Aorta (tissue), 5 donors: ENCODE measurements at places on chromosomes 1 and 21. TPM values are rescaled to one million over a fixed set of nuclear protein-coding genes. Genes with fewer than 3 reads are reported as not detected.

- no peak overlapping the region for H3K4me3 ChIP-seq
- no peaks in the 10 kb centered on the region for H3K36me3 ChIP-seq
- peaks cover 1% of the 10 kb centered on the region for H3K27me3 ChIP-seq
- no peak overlapping the region for H3K27ac ChIP-seq
- no peak for DNase-seq
Observed at GRCh38 chr1:3610527-3611169, 660 bp downstream of the MEGF6 start.

DNA sequence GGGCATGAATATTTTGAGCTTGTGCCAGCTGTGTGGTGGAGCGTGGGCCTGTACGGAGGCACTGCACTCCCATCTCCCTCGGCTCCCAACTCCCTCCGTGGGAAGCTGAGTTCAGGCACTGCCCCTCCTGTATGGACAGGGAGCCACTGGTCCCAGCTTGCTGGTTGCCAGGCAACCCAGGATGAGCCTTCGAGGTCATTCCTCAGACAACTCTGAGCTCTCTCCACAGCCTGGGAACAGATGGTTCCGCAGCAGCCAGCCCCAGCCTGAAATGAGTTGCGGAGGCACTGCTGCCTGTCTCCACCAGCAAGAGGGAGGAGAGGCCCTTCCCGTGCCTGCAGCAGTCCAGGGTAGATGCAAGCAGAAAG lies 58.4 kb upstream of the TENT5B start:
- no peaks in the 10 kb centered on the region for H3K36me3 ChIP-seq
- no peak overlapping the region for H3K4me3 ChIP-seq
- no peaks in the 10 kb centered on the region for H3K4me1 ChIP-seq
- no peak overlapping the region for H3K27ac ChIP-seq
- H3K27me3 ChIP-seq, result no peaks in the 10 kb centered on the region

DNA sequence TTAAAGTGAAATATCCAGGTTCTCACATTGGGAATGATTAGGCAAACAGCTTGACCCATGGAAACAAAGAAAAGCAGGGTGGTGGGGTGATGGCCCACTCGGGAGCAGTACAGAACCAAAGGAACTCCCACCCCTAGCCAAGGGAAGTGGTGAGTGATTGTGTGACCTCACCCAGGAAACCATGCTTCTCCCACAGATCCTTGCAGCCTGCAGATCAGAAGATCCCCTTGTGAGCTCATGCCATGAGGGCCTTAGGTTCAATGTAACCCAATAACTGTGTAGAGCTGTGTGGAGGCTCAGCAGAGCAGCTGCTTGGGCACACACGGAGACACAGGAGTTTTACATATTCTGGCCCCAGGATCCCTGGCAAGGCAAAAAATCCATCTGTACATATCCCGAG lies 311.8 kb upstream of the DPYD start:
- H3K4me1 ChIP-seq, result no peaks in the 10 kb centered on the region
- H3K27ac ChIP-seq, result no peak overlapping the region
- no peaks in the 10 kb centered on the region for H3K27me3 ChIP-seq
- H3K36me3 ChIP-seq, result no peaks in the 10 kb centered on the region
- no peak for DNase-seq
- H3K4me3 ChIP-seq, result no peak overlapping the region

DNA sequence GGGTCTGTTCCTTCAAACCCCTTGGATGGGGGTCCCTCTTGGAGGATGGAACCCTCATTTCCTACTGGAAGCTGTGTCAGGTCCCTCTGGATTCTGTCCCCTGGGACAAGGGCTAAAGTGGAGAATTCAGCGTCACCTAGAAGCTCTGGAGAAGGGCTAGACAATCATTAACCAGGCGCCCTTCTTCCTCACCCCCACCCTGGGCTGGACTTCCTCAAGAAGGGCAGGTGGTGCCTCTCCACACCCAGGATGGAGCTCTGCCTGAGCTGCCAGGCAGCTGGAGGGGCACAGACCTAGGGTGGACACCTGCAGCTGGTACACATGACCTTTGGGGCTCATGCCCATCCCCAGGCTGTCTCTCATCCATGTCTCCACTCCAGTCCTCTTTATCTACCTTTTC lies 3.6 kb downstream of the CELF3 start:
- H3K4me3 ChIP-seq, result no peak overlapping the region
- H3K27me3 ChIP-seq, result no peaks in the 10 kb centered on the region
- H3K4me1 ChIP-seq, result no peaks in the 10 kb centered on the region
- no peak overlapping the region for H3K27ac ChIP-seq
- no peak for DNase-seq

GRCh38 chr1:183886083-183886828 lies 81.3 kb downstream of the RGL1 start:
- peaks cover 2% of the 10 kb centered on the region for H3K4me1 ChIP-seq
- no peaks in the 10 kb centered on the region for H3K36me3 ChIP-seq
- H3K27me3 ChIP-seq, result no peaks in the 10 kb centered on the region
- H3K4me3 ChIP-seq, result no peak overlapping the region
- H3K27ac ChIP-seq, result no peak overlapping the region

GRCh38 chr1:203797948-203798655 lies 2.7 kb downstream of the ZBED6 start:
- no peak for DNase-seq
- peaks cover 3% of the 10 kb centered on the region for H3K4me1 ChIP-seq
- no peak overlapping the region for H3K4me3 ChIP-seq

DNA sequence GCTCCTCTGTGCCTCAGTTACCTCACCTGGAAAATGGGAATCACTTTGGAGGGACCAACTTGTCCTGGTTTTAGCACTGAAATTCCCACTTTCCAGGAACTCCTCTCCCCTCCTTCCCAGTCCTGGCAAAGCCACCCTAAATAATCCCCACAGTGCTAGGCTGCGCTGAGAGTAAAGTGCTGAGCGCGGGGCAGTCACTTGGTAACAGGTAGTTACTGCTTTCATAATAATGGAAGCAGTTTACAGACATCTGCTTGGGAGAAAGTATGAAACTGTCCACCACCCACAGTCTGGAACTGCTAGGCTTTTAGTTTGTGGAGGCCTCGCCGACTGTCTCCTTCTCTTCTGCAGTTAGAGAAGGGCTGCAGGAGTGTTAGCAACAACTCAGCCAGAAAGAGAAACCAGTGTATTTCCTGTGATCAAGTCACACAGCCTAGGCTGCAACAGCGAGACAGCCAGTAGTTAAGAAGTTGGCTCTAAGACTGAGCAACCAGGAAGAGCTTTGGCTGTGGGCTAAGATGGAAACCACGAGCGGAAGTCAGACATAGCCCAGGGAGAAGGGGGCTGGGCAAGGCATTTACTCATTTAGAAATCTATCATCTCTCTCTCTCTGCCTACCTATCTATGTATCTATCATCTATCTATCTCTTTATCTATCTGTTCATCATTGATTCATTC lies 30.8 kb upstream of the ABCG1 start:
- H3K27ac ChIP-seq, result no peak overlapping the region
- H3K27me3 ChIP-seq, result no peaks in the 10 kb centered on the region
- no peak overlapping the region for H3K4me3 ChIP-seq
- no peaks in the 10 kb centered on the region for H3K36me3 ChIP-seq

GRCh38 chr1:53183095-53183990 lies 13.3 kb upstream of the CPT2 start:
- H3K27ac ChIP-seq, result no peak overlapping the region
- no peaks in the 10 kb centered on the region for H3K36me3 ChIP-seq
- H3K4me3 ChIP-seq, result no peak overlapping the region
- no peaks in the 10 kb centered on the region for H3K4me1 ChIP-seq

- no peak overlapping the region for H3K27ac ChIP-seq
- no peaks in the 10 kb centered on the region for H3K4me1 ChIP-seq
- no peaks in the 10 kb centered on the region for H3K27me3 ChIP-seq
- no peaks in the 10 kb centered on the region for H3K36me3 ChIP-seq
- H3K4me3 ChIP-seq, result no peak overlapping the region
- DNase-seq, result no peak
Observed at GRCh38 chr1:30788580-30789387, 31.2 kb upstream of the LAPTM5 start.

GRCh38 chr1:225396357-225396756 lies 31.5 kb downstream of the LBR start:
- DNase-seq, result no peak
- no peak overlapping the region for H3K4me3 ChIP-seq
- no peaks in the 10 kb centered on the region for H3K27me3 ChIP-seq
- no peaks in the 10 kb centered on the region for H3K4me1 ChIP-seq
- no peak overlapping the region for H3K27ac ChIP-seq

DNA sequence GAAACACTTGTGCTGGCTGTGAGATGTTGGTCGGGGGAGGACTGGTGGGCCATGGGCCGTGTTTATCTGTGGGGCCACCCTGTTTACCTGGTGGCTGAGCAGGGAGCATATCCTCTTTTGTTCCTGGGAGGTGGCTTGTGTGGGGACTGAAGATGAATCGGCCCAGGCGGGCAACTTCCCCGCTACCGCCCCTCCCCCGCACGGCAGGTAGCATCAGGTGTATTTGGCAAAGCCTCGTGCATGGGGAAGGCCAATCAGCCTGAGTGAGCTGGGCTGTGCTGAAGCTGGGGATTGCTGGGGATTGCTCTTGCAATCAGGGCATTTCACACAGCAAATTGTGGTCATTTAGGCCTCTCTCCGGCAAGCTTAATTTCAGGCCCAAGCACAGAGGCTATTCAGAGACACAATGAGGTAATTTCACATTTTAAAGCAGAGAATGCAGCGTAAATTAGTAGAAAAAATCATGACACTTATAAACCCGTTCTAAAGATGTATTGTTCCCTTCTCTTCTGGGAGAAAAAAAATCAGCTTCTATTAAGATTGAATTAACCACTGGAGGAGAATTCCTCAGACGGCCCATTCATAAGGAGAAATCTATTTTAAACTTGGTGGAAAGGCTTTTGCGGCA lies 197.7 kb upstream of the POU3F1 start:
- H3K27ac ChIP-seq, result no peak overlapping the region
- no peak for DNase-seq
- H3K36me3 ChIP-seq, result no peaks in the 10 kb centered on the region

DNA sequence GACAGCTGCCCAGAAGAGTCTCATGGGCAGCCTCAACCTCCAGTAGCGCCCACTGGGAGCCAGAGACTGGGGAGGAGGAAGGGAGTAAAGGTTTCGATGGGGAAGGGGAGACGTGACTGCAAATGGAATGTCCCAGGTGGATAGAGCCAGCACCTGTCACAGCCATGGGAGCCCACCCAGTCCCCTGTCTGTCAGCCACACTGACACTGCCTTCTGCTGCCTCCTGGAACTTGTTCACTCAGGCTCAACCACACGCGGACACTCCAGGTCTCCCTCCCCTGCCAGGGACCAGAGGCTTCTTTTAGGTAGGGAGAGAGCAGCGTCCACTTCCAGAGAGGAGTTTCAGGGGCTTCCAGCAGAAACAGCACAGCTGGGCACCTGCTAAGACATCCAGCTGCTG lies 346.3 kb downstream of the NPHP4 start:
- no peak for DNase-seq
- no peak overlapping the region for H3K4me3 ChIP-seq
- H3K4me1 ChIP-seq, result no peaks in the 10 kb centered on the region
- no peak overlapping the region for H3K27ac ChIP-seq

- H3K27ac ChIP-seq, result peak overlapping the region; percentile 69
- DNase-seq, result no peak
- peak overlapping the region; percentile 55 for H3K4me3 ChIP-seq
- no peaks in the 10 kb centered on the region for H3K36me3 ChIP-seq
Observed at GRCh38 chr1:54714881-54715492, 674 bp upstream of the TTC4 start.

GRCh38 chr1:7941437-7941793 lies 776 bp upstream of the TNFRSF9 start:
- no peak overlapping the region for H3K4me3 ChIP-seq
- no peak overlapping the region for H3K27ac ChIP-seq
- no peaks in the 10 kb centered on the region for H3K36me3 ChIP-seq
- no peak for DNase-seq

GRCh38 chr1:182869241-182869666 lies 30.1 kb downstream of the DHX9 start:
- no peak overlapping the region for H3K4me3 ChIP-seq
- H3K4me1 ChIP-seq, result no peaks in the 10 kb centered on the region
- H3K27ac ChIP-seq, result no peak overlapping the region
- no peak for DNase-seq
- peaks cover 14% of the 10 kb centered on the region for H3K36me3 ChIP-seq

GRCh38 chr1:61699911-61700851 lies 24.8 kb downstream of the TM2D1 start:
- H3K36me3 ChIP-seq, result no peaks in the 10 kb centered on the region
- H3K27ac ChIP-seq, result no peak overlapping the region
- DNase-seq, result no peak
- no peak overlapping the region for H3K4me3 ChIP-seq
- H3K27me3 ChIP-seq, result no peaks in the 10 kb centered on the region

FOXO6 gene
- total RNA-seq, result 1.4 TPM

RHD gene
- total RNA-seq, result not detected

RHBG gene
- total RNA-seq, result not detected

GPR153 gene
- total RNA-seq, result 17.0 TPM

CCDC30 gene
- 6.3 TPM for total RNA-seq

RNF19B gene
- 25.5 TPM for total RNA-seq

TEX38 gene
- not detected for total RNA-seq

PTGER3 gene
- total RNA-seq, result 40.0 TPM

INSRR gene
- total RNA-seq, result not detected

ST6GALNAC5 gene
- total RNA-seq, result 9.8 TPM

ARMH1 gene
- total RNA-seq, result 1.5 TPM

CYP4A11 gene
- 0.16 TPM for total RNA-seq

C21orf58 gene
- total RNA-seq, result 3.7 TPM
